ENCODE measurements at places on chromosomes 12 and 14. TPM values are rescaled to one million over a fixed set of nuclear protein-coding genes. Genes with fewer than 3 reads are reported as not detected.
A peak's percentile ranks its signal among the peaks of the same experiment; 100 is the strongest.

GRCh38 chr14:57909626-57910025 is 43.7 kb upstream of the SLC35F4 start:
- no peak for DNase-seq

GRCh38 chr14:65949711-65950516 is 536.3 kb upstream of the CCDC196 start:
- no peak for DNase-seq

- no peak for DNase-seq
Measured at GRCh38 chr14:63650256-63650952, 8.7 kb upstream of the WDR89 start.

- DNase-seq = no peak
Measured at GRCh38 chr14:55136241-55136640, 7.2 kb downstream of the LGALS3 start.

DNA sequence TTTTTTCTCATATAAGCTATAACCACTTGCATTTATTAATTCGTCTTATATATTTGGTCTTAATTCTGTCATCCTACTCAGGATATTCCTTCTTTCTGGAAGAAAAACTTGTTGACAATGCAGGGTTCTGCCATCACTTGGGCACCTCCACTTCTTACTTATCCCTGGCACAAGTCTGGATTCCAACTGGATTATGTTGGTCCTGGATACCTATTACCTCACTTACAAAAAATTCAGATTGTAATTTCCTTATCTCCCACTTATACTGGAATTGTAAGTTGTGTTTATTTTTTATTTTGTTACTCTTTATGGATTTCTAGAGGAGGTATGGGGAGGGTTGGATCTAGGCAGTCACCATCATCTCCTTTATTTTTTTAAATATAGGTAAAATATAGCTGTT is 36.7 kb downstream of the LRRIQ1 start:
- no peak for DNase-seq

GRCh38 chr12:108633534-108634248 is at the start of gene SELPLG:
Gene SELPLG (minus strand): TSS chr12:108633894. CDS start chr12:108624307, 9,587 bp downstream.
- no peak for DNase-seq

DNA sequence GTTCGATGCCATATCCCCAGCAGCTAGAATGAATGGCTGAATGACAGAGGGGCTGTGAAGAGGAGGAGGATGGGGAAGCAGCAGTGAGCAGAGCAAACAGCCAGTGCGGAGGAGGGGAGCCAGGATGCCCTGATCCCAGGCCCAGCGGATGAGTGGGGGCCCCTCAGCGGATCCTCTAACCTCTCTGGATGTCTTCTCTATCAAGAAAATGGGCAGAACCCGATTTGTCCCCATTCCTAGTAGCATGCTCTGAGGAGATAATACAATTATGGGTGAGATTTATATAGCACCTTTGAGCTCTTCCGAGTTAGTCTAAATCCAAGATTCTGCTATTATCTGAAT is 30.0 kb upstream of the RPLP0 start:
- DNase-seq = no peak

The PNP gene
- 25.3 TPM for polyA plus RNA-seq

- no peak for DNase-seq
Measured at GRCh38 chr12:65703176-65703575, 121.1 kb upstream of the HMGA2 start.

GRCh38 chr12:81778719-81779118 is 19.6 kb upstream of the PPFIA2 start:
- DNase-seq = no peak

DNA sequence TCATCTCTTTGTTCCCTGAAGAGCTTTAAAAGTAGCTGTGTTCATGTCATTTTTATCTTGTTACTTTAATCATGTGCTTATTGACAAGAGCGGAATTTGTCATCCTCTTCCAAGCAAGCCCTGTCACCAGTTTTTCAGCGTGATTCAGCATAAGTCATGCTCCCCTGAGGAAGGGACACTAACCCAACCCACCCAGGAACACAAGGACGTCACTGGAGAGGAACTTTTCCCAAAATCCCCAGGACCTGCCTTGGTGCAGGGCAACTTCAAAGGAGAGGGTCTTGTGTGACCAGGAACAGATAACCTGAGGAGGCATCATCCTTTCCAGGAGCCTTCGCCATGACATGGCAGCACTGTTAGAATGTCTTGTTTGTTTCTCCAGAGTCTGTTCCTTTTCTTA is 107.1 kb upstream of the DIO3 start:
- no peak for DNase-seq

DNA sequence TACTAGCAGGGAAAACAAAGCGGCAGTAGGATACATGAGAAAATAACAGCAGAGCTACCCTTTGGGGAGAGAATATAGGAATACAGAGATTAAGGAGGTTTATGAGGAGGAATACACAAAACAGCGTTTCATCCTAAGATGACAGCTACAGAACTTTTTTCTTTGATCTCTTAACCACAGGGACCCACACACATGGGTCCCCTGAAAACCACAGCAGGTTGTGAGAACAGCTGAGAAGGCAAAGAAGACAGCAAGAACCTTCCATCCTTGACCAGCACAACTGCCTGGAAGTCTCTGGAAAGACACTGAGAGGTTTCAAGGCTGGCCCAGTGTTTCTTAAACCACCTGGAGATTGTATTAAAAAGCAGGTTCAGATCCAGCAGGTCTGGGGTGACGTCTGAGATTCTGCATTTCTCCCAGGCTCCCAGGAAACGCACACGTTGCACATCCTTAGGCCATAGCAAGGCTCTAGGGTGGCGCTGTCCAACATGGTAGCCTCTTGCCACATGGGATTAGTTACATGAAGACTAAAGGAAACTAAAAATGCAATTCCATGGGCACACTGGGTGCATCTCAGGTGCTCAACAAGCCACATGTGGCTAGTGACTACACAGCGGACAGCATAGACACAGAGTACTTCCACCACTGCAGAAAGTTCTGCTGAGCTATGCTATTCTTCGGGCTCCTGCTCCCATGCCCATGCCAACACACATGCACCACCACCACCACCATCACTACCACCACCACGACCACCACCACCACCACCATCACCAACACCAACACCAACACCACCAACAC is 92.3 kb downstream of the FOXN3 start:
- no peak for DNase-seq

DNA sequence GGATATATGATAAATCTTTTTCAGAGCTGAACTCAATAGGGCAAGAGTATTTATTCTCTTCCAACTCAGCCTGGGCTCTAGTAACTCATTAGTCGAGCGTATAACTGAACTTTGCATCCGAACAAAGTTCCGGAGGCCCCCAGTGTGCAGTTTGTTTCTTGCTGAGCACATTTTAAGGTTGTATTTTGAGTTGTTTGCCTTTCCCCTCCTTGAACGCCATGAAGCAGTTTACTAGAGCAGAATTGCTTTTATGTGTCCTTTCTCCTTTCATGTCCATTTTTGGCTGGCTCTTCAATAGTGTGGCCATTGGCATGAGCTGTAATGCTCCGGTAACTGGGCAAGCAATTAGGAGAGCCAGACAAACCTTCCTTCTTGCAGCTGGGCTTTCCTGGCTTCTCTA is 105.3 kb downstream of the WIF1 start:
- no peak for DNase-seq

DNA sequence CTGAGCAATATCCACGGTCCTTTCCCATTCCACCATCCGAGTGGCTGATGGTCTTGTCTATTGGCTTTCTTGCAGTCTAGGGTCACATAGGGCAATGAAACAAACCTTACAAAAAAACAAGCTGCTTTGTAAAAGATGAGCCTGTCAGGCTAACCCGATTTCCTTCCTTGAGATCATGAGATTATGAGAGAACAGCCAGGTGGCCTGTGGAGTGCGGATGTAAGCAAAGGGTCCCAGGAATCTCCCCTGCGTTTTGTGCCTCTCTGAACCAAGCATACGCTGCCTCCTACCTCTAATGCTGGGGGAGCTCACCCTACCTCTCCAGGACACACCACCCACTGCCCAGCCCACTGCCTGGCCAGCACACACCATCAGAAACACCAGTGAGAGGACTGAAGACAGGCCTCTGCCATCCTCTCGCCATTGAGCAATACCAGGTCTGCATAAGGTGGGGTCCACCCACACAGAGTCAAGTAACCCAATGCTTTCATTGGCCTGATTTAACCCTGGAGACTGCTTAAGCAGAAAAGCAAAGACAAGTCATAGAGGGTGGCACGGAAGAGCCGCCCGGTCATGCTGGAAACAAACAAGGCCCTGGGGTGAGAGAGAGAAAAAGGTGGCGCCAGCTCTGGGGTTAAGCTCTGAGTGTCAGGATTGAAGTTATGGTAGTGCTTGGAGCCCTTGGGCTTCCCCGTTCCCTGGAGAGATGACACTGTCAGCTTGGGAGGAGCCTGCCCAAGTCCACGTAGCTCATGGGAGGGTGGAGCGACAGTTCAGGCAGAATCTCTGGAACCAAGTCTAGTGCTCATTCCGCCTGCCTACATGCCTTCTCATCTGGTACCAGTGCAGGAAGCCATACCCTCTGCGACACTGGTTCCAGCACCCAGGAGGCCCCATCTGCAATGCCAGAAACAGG is 46.6 kb downstream of the CALM1 start:
- no peak for DNase-seq

GRCh38 chr12:121427556-121428050 is 27.7 kb downstream of the RNF34 start:
- DNase-seq = no peak

- no peak for DNase-seq
Measured at GRCh38 chr12:9991876-9992275, 7.0 kb downstream of the CLEC1B start.

The ZNF268 gene
- 16.1 TPM for polyA plus RNA-seq

DNA sequence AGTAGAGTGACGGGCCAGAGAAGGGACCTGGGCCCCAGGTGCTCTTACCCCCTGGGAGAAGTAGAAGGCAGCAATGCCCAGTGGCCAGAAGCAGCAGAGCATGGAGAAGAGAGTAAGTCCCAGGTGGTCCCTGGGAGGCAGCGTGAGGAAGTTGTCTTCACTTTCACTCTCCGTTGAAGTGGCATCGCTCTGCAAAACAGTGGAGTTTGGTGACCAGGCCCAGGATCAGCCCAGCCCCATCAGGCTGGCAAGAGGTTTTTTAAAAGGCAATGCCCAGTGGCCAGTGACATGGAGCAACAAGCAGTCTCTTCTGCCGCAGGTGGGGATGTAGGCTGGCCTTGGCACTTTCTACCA is 18.2 kb downstream of the SYNDIG1L start:
- no peak for DNase-seq

DNA sequence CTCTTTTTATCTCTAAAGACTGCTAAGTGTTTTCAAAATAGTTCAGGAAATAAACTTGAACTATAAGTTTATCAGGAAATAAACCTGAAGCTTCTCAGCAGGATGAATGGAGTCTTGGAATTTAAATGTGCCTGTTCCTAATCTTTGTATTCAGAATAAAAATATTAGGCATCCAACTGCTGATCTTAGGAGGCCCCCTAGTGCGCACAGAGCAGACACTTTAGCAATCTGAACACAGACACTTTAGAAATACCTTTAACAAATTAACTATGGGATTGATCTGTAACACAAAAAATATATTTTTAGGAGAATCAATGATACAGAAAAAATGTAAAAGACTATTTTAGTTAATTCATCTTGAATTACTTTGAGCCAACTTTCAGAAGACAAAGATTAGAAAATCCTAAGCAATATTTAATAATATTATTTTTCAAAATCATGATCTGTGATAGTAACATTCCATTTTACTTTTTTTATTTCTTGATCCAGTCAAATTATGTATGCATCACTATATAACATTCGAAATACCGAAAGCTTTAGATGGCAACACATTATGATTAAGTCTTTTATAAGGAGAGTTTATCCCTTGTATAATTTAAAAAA is 80.9 kb downstream of the SLC41A2 start:
- DNase-seq = no peak

- no peak for DNase-seq
Measured at GRCh38 chr12:26246483-26247164, 51.3 kb downstream of the SSPN start.

The LUM gene
- 236 TPM for polyA plus RNA-seq

- no peak for DNase-seq
Measured at GRCh38 chr14:32434180-32434579, 105.1 kb downstream of the AKAP6 start.

The KRT83 gene
- not detected for polyA plus RNA-seq

DNA sequence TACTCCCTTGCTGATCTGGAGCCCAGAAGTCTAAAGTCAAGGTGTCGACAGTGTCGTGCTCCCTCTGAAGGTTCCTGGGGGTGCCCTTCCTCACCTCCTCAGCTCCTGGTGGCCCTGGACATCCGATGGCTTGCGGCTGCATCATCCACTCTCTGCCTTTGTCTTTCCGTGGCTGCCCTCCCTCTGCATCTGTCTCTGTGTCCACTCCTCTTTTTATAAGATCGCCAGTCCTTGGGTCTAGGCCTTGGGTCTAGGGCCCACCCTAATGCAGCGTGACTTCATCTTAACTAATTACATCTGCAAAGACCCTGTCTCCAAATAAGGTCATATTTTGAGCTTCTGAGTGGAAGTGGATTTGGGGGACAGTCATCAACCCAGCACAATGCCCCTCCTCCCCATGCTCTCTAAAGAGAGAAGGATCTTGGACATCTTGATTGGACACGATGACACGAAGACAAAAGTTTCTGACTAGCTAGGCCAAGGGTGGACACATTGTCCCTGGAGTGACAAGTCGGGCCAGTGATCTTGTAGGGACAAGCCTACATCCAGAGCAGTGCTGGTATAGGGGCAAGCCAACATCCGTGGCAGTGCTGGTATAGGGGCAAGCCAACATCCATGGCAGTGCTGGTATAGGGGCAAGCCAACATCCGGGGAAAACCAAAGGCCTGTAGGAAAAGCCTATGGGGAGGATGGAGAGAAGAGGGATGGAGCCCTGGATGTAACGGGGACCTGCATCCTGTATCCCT is 93.9 kb upstream of the DIO3 start:
- DNase-seq = no peak

GRCh38 chr14:97166497-97166896 is 369.3 kb downstream of the VRK1 start:
- DNase-seq = no peak

DNA sequence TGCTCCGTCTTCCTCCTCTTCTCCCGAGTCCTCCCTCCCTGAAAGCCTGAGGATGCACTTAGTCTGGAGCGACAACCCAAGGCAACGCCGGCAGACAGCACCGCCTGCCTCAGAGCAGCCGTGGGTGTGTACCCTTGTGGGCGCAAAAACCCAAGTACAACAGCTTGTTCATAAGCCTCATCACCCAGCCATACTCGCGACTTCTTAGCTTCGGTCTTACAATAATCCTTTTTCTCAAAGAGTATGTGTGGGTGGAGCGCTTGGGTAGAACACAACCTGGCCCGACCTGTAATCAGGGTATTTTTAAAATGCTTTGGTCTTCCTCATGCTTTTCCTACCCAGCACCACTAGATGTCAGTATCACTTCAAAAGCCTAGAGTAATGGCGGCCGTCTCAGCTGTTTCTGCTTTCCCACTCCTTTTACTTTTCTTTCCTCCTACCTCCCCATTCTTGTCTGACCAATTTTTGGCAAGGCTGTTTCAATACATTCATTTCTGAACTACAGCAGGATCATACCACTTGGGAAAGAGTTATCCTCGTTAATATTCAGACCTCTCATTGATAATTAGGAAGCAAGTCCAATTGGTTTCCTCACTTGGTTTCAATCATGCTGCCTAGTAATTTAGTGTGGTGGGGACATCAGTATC is 198.9 kb downstream of the EPS8 start:
- DNase-seq = peak; percentile 41

The KRT78 gene
- not detected for polyA plus RNA-seq

The FLRT2 gene
- 20.8 TPM for polyA plus RNA-seq

The CLEC9A gene
- not detected for polyA plus RNA-seq

The SSPN gene
- 21.6 TPM for polyA plus RNA-seq

GRCh38 chr12:92509156-92509738 is 193.5 kb upstream of the PLEKHG7 start:
- DNase-seq = no peak

All from AG04450 (cell line).